ENCODE measurements at places on chromosomes 3 and 15. TPM values are rescaled to one million over a fixed set of nuclear protein-coding genes. Genes with fewer than 3 reads are reported as not detected.

CEP63 gene
- total RNA-seq, result 42.3 TPM

MEGF11 gene
- total RNA-seq, result not detected

SAXO2 gene
- total RNA-seq, result 0.97 TPM

GOLGA6L2 gene
- total RNA-seq, result not detected

ESYT3 gene
- total RNA-seq, result not detected

DUOXA2 gene
- not detected for total RNA-seq

ZNF620 gene
- 3.3 TPM for total RNA-seq

DNA sequence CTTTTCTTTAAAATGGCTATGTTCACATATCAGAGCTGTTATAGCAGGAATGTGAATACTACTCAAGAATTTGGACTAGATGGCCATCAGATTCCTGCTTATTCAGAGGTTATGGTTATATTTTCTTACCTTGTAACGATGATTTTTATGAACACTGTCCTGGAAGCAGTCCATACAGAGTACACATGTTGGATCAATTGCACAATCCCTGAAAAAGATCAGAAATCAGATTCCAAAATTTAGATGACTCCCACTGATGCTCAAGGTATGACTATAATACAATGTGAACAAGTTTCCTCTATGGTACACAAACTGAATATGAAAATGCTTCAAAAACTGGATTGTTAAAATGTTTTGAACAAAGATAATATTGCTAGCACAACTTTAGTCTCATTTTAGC is 23.3 kb downstream of the UBR1 start:
- no peaks in the 10 kb centered on the region for H3K27me3 ChIP-seq
- no peak overlapping the region for H3K27ac ChIP-seq
- no peaks in the 10 kb centered on the region for H3K4me1 ChIP-seq
- peaks cover 30% of the 10 kb centered on the region for H3K36me3 ChIP-seq

GRCh38 chr15:47395076-47395475 is 322.2 kb upstream of the SEMA6D start:
- H3K4me1 ChIP-seq, result no peaks in the 10 kb centered on the region
- H3K4me3 ChIP-seq, result no peak overlapping the region
- no peak for DNase-seq
- H3K36me3 ChIP-seq, result no peaks in the 10 kb centered on the region
- H3K27me3 ChIP-seq, result no peaks in the 10 kb centered on the region

GRCh38 chr3:19866751-19867347 is 67.2 kb downstream of the EFHB start:
- H3K27me3 ChIP-seq, result no peaks in the 10 kb centered on the region
- DNase-seq, result peak; percentile 31
- H3K4me3 ChIP-seq, result no peak overlapping the region
- H3K27ac ChIP-seq, result no peak overlapping the region
- H3K4me1 ChIP-seq, result no peaks in the 10 kb centered on the region
- no peaks in the 10 kb centered on the region for H3K36me3 ChIP-seq

DNA sequence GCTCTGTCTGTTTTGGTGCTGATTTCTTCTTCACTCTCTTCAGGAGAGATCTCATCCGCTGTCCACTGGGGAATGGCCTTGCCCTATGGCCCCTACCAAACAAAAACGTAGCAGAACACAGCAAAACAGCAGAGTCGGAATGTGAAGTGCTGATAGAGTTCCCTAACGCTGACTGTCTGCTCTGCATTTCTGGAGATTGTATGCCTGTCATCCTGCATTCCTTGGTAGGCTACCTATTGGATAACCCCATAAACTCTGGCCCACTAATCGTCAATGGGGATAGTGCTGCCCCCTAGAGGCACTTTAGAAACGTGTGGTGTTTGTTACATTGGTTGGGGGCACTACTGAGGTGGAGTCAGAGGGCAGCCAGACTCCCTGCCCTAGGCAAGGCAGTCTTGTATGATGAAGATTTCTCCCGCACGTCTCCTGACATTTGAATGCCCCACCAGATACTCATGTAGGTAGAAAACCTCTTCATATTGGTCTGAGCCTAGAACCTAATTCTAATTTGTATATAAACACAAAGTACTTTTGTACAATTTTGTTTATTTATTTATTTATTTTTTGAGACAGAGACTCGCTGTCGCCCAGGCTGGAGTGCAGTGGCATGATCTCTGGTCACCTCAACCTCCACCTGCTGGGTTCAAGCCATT is 15.6 kb upstream of the MAGEF1 start:
- no peaks in the 10 kb centered on the region for H3K36me3 ChIP-seq
- H3K27me3 ChIP-seq, result no peaks in the 10 kb centered on the region
- H3K4me3 ChIP-seq, result no peak overlapping the region
- H3K4me1 ChIP-seq, result no peaks in the 10 kb centered on the region

- no peak for DNase-seq
- H3K36me3 ChIP-seq, result no peaks in the 10 kb centered on the region
- no peak overlapping the region for H3K27ac ChIP-seq
- no peaks in the 10 kb centered on the region for H3K27me3 ChIP-seq
- no peaks in the 10 kb centered on the region for H3K4me1 ChIP-seq
- H3K4me3 ChIP-seq, result no peak overlapping the region
Observed at GRCh38 chr3:81622395-81622794, 139.1 kb downstream of the GBE1 start.

- no peak overlapping the region for H3K27ac ChIP-seq
- no peak for DNase-seq
- no peak overlapping the region for H3K4me3 ChIP-seq
- H3K27me3 ChIP-seq, result no peaks in the 10 kb centered on the region
Observed at GRCh38 chr3:141191097-141191749, 40.4 kb upstream of the PXYLP1 start.

- no peak for DNase-seq
- no peaks in the 10 kb centered on the region for H3K4me1 ChIP-seq
- H3K27me3 ChIP-seq, result no peaks in the 10 kb centered on the region
- H3K4me3 ChIP-seq, result no peak overlapping the region
- no peaks in the 10 kb centered on the region for H3K36me3 ChIP-seq
Observed at GRCh38 chr15:57580866-57581265, 10.8 kb upstream of the MYZAP start.

DNA sequence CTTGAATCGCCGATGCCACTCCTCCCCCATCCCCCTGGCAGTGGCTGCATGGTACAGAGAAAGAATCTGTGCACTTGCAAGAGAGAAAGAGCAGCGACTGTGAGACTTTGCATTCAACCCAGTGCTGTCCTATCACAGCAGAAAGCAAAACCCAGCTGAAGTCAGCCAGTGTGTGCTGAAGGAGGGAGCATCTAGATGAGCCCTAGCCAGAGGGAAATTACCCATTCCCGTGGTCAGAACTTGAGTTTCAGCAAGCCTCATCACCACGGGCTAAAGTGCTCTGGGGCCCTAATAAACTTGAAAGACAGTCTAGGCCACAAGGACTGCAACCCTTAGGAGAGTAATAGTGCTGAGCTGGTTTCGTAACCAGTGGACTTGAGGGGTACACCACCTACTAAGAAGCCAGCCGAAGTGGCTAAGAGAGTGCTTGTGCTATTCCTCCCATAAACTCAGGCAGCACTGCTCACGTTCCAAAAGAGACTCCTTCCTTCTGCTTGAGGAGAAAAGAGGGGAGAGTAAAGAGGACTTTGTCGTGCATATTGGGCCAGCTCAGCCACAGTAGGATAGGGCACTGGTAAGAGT is 15.2 kb upstream of the PIK3R4 start:
- no peaks in the 10 kb centered on the region for H3K4me1 ChIP-seq
- no peak for DNase-seq
- H3K4me3 ChIP-seq, result no peak overlapping the region
- H3K36me3 ChIP-seq, result no peaks in the 10 kb centered on the region

- H3K27ac ChIP-seq, result no peak overlapping the region
- no peaks in the 10 kb centered on the region for H3K4me1 ChIP-seq
- H3K27me3 ChIP-seq, result no peaks in the 10 kb centered on the region
- DNase-seq, result no peak
- peaks cover 5% of the 10 kb centered on the region for H3K36me3 ChIP-seq
Observed at GRCh38 chr15:78291698-78292097, 7.7 kb downstream of the SKIC8 start.

DNA sequence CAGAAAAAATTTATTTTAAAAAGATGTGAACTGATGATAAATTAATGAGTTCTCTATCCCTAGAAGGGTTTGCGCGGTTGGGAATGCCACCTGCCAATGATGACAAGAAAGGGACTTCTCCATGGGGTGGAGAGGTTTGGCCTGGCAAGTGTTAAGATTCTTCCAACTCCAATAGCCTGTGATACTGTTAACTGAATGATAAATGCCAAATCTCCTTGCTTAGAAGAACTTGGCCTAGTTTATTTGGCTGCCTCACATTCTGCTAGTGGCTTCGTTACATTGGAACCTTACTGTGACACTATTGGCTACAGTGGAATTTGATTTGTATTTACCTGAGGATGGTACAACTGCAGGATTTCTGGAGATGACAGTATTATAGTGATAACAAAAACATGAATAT is 91.7 kb upstream of the CCNL1 start:
- no peak overlapping the region for H3K4me3 ChIP-seq
- no peak overlapping the region for H3K27ac ChIP-seq
- DNase-seq, result no peak
- no peaks in the 10 kb centered on the region for H3K36me3 ChIP-seq
- H3K4me1 ChIP-seq, result no peaks in the 10 kb centered on the region

DNA sequence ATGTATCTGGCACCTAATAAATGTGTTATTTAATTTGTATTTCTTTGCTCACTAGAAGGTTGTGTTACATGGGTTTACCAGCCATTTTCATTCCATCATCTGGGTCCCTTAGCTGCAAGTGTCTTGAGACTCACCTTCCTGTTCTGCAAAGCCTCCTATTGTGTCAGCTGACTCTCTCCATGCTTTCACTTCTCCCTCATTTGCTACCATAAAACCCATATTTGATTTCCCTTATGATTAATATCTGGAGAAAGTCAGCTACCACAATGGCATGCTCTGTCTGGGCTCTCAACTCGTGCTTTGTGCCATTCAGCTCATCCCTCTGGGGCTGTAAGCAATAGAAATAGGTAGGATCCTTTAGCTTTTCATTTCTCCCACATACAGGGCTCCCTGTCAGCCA is 79.5 kb upstream of the EIF1B start:
- no peaks in the 10 kb centered on the region for H3K4me1 ChIP-seq
- H3K27ac ChIP-seq, result no peak overlapping the region
- H3K4me3 ChIP-seq, result no peak overlapping the region
- no peak for DNase-seq

- peaks cover 41% of the 10 kb centered on the region for H3K4me1 ChIP-seq
- peak overlapping the region; percentile 68 for H3K4me3 ChIP-seq
- peak; percentile 25 for DNase-seq
- H3K27ac ChIP-seq, result peak overlapping the region; percentile 90
Observed at GRCh38 chr15:73996939-73997338, 2.4 kb downstream of the PML start.

DNA sequence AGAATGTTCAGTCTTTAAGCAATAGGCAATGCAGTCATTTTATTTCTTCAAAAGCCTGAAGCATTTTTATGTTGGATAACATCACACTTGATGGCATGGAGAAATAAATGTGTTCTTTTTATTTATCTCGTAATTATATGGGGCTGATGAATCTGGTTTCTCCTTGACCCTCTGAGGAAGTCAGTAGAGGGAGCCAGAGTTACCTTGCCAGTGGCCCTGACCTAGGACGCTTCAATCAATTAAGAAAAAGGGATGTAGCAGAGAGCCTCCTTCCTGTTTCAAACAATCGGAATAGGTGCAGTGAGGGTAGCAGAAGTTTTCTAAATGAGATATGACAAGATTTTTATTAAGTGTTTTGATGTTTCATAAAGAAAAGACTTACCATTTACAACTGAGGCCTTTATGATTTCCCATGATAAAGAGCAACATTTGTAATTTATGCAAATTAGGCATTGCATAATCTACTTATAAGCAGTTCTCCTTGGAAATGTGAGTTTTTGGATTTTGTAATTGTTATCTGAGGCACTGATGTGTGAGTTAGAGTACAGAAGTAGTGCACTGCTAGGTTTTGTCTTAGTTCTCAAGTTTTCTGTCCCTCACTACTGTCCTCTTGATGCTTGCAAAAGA is 129.1 kb downstream of the RAP2B start:
- peaks cover 9% of the 10 kb centered on the region for H3K4me1 ChIP-seq
- no peaks in the 10 kb centered on the region for H3K36me3 ChIP-seq
- no peak overlapping the region for H3K27ac ChIP-seq
- H3K27me3 ChIP-seq, result no peaks in the 10 kb centered on the region
- H3K4me3 ChIP-seq, result no peak overlapping the region

- no peaks in the 10 kb centered on the region for H3K36me3 ChIP-seq
- H3K4me1 ChIP-seq, result peaks cover 21% of the 10 kb centered on the region
- H3K27me3 ChIP-seq, result no peaks in the 10 kb centered on the region
- peak overlapping the region; percentile 59 for H3K27ac ChIP-seq
- no peak for DNase-seq
- H3K4me3 ChIP-seq, result peak overlapping the region; percentile 48
Observed at GRCh38 chr3:71227270-71227661, 356.3 kb downstream of the FOXP1 start.

- H3K36me3 ChIP-seq, result no peaks in the 10 kb centered on the region
- H3K27ac ChIP-seq, result peak overlapping the region; percentile 30
- no peak overlapping the region for H3K4me3 ChIP-seq
- H3K27me3 ChIP-seq, result no peaks in the 10 kb centered on the region
- H3K4me1 ChIP-seq, result peaks cover 33% of the 10 kb centered on the region
Observed at GRCh38 chr3:129013491-129013891, 12.4 kb downstream of the EFCC1 start.

GRCh38 chr3:53254509-53255422 is 1.1 kb downstream of the TKT start:
- no peak for DNase-seq
- H3K4me1 ChIP-seq, result peaks cover 22% of the 10 kb centered on the region
- peak overlapping the region; percentile 76 for H3K27ac ChIP-seq
- no peaks in the 10 kb centered on the region for H3K27me3 ChIP-seq

- no peak overlapping the region for H3K27ac ChIP-seq
- H3K4me3 ChIP-seq, result no peak overlapping the region
- H3K27me3 ChIP-seq, result no peaks in the 10 kb centered on the region
- H3K36me3 ChIP-seq, result no peaks in the 10 kb centered on the region
- DNase-seq, result no peak
Observed at GRCh38 chr3:73555076-73555475, 69.7 kb downstream of the PDZRN3 start.

DNA sequence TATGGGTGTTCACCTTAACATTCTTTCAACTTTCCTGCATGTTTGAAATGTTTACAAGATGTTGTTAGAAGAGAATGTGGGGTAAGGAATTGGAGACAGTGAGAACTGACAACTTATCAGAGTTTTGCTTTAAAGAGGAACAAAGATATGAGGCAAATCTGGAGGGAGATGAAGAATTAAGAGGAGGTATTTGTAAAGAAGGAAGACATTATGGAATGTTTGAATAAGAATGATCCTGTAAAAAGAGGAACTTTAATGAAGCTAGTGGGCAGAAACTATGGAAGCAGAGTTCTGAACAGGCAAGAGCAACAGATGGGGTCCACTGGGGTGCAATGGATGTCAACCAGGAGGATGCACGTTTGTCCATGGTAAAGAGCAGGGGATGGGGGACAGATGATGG is 27.7 kb downstream of the PLD1 start:
- no peak for DNase-seq
- H3K4me1 ChIP-seq, result no peaks in the 10 kb centered on the region
- no peak overlapping the region for H3K4me3 ChIP-seq

DNA sequence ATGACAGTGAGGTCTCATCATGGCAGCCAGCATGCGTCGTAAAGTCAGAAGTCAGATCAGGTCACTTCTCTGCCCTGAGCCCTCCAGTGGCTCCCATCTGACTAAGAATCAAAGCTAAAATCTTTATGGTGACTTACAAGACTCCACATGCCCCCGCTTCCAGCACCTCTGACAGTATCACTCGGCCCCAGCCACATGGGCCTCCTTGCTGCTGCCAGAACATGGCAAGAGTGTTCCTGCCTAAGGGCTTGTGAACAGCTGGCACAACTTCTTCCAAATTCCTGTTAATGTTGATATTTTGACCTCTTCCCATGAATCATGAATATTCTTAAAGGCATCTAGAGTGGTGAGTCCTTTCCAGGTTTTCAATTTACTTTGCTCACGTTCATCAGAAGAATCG is 20.5 kb downstream of the POLR2M start:
- no peaks in the 10 kb centered on the region for H3K27me3 ChIP-seq
- H3K27ac ChIP-seq, result no peak overlapping the region
- H3K36me3 ChIP-seq, result no peaks in the 10 kb centered on the region
- H3K4me1 ChIP-seq, result no peaks in the 10 kb centered on the region
- H3K4me3 ChIP-seq, result no peak overlapping the region
- no peak for DNase-seq
